ENCODE measurements at places on chromosomes 2 and 18.

DNA sequence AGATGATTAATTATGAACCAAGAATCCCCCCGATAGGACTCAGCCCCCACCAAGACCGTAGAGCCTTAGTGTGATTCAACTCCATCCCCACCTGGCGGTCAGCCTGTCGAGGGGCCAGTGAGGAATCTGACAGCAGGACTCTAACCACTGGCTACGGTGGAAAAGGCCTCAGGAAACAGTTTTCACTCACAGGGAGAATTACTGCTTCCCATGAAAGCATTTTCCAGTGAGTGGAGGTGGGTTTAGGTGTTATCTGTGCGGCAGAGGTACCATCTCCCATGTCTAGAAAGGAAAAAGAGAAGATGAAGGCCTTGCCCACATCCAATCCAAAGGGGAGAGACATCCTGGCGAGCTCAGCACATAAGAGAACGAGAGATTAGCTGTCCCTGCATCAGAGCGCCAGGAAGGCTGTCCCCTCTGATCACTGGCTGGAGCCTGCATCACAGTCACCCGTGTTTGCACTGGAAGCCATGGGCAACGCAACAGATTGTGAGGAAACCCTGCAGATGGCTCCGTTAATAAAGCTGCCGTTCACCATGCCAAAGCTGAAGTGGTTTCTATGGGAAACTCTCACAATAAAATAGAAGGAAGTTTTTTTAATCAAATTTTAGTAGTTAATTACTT, 22.3 kb downstream of the COX7A2L start:
- DNase-seq, result no peak

GRCh38 chr2:124250433-124250832, 225.3 kb downstream of the CNTNAP5 start:
- no peak for DNase-seq

DNA sequence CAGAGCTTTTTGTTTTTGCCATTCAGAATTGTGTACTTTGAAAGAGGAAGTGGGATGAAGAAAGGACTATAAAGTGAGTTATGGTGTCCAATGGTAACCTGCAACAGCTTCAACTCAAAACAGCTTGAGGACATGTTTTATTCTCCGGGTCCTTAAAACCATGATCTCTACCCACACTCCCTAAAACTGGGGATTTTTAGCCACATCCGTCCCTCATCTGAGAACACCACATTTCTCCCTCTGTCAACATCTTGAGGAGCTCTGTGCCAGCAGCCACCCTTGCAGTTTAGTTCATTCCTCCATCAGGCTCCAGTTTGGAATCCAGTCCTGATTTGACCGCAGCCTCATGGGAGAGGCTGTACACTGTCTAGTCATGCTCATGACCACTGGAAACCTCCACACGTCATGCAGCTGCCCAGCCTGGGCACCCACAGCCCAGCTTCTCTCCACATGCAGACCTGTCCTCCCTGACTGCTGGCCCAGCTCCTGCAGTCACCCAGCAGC, 62.6 kb downstream of the C18orf63 start:
- no peak for DNase-seq

GRCh38 chr2:70778676-70779075, 10.7 kb upstream of the ADD2 start:
- DNase-seq, result no peak

DNA sequence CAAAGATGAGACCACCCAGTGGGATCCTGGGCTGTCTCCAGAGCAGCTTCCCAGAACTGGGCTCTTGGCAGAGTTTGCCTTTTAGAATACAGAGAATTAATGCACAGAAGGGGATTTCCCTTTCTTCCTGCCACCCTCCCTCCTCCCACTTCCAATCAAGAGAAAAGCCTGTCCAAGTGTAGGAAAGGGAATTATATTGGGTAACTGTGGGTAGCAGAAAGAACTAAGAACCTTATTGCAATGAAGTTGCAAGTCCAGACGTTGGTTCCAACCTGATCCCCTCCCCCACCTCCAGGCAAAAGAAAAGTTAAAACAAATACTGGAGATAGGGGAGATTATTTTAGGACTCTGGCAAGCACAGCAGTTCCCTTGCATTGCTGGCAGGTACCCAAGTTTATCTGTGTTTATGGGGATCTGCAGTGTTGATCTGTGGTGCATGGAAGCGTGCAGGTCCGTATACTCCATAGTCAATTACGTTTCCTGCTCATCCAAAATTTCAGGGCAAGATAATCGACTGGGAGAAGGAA, 114.3 kb downstream of the PRKCE start:
- DNase-seq, result no peak

- DNase-seq, result no peak
Measured at GRCh38 chr2:2926858-2927175, 450.8 kb downstream of the EIPR1 start.

DNA sequence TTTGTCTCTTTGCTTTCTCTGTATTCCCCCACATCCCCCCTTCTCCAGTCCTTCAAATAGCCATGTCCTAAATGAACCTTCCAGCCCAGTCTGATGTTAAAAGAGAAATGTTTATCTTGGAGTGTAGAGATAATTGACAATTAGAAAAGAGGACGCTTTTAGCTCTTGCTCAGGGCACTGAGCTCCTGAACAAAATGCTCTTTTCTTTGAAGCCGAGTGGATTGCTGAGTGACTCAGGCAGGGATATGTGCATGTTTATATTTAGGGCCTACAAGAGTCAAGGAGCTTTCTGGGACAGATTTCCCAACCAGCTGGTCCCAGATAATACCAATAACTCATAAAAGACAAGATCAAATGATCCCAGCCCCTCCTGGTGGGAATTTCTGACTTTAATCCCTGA, 88.0 kb upstream of the SETBP1 start:
- DNase-seq, result no peak

GRCh38 chr2:61575447-61575859, 37.3 kb upstream of the XPO1 start:
- DNase-seq, result no peak
